ENCODE measurements at places on chromosomes 6 and 20.

GRCh38 chr6:160933256-160933655 is 58.3 kb upstream of the MAP3K4 start:
- no peak for DNase-seq

GRCh38 chr6:85432554-85432953 is 17.3 kb upstream of the NT5E start:
- DNase-seq = no peak

DNA sequence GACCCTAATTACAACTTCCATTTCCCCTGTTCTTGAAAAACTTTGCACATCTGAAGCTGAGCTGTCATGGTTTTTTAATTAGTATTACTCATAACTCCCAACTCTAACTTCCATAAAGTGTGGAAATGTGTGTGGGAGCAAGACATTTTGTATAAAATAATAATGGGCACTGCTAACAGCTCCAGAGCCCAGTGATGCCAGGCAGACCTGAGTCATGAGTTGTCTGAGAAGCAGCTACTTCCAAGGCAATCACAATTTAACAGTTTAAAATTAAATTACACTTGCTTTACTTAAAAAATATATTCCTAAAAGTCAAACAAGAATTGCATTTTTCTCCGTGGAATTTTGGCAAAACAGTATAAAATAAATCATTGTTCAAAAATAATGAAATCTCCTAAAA is 6.4 kb downstream of the SLC2A12 start:
- DNase-seq = no peak

DNA sequence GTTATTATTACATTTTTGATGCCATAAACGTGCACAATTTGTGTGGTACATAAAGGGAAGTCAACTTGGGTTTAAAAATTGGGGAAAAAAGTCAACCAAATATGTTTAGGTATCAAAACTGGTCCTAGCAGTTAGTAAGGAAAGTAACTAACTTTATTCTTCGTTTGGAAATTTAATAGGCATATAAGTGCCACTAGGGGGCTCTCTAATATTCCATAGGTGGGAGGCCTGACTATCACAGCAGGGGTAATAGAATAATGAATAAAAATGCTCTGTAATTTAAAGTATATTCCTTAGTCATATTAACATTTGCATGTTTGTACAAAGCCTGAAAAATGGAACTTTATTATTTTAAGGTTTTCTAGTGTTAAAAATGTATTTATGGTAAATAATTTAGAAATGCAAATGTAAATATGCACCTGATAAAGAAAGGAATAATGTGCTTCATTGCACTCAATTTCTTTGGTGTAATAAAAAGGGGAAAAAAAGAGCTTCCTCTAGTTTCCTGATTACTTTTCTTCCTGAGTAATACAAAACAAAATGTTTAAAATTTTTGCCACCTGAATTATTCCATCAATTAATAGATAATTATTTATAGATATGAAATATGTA is 125.7 kb upstream of the HDAC2 start:
- DNase-seq = no peak

GRCh38 chr20:63141531-63141930 is 74.4 kb downstream of the YTHDF1 start:
- no peak for DNase-seq

GRCh38 chr6:93721386-93722048 is 302.2 kb upstream of the EPHA7 start:
- DNase-seq = no peak

- no peak for DNase-seq
Observed at GRCh38 chr6:71983131-71983530, 96.8 kb downstream of the RIMS1 start.

- DNase-seq = peak; percentile 52
Observed at GRCh38 chr20:24948939-24949679, at the start of gene CST7. Gene CST7 (plus strand): TSS chr20:24949269. CDS start chr20:24949506, 237 bp downstream.

DNA sequence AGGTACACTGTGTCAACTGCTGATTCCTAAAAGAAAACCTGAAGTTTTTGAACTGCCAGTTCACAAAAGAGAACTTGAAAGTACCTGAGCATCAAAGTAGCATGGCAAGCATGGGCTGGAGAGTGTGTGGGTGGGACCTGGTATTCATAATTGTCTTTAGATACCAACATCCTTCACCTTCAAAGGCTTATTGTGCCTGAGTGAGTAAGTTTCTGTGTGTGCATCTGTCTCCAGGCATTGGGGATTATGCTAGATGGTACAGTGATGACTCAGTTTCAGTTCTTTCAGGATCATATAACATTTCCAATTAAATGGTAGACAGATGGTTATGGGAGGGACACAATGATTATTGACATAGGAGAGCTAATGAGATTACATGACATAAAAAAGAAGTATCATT is 238.5 kb downstream of the ZFAND3 start:
- peak; percentile 48 for DNase-seq

GRCh38 chr20:61668771-61669503 is 396.7 kb downstream of the TAF4 start:
- no peak for DNase-seq

- no peak for DNase-seq
Observed at GRCh38 chr20:13325033-13325432, 104.0 kb downstream of the ISM1 start.

DNA sequence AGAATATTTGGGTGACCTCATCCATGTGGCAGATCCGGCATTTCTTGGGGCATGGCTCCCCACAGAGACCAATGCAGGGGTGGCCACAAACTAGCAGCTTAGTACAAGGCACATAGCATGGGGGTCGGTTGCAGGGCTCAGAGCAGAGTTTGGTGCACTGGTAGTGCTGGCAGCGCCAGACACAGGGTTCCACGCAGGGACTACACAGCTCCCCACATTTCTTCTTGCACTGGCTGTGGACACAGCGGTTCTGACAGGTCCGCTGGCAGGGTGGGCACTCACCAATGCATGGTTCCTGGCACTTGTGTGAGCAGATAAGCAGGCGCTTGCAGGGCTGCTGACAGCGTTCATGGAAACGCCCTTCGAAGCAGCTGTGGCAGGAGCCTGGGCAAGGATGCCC is 29.1 kb downstream of the DDX27 start:
- DNase-seq = no peak

- no peak for DNase-seq
Observed at GRCh38 chr6:64520050-64520449, 884.4 kb downstream of the PHF3 start.

GRCh38 chr6:150937132-150937906 is 71.8 kb downstream of the MTHFD1L start:
- no peak for DNase-seq

GRCh38 chr20:56350842-56351241 is 7.9 kb upstream of the FAM210B start:
- no peak for DNase-seq

- DNase-seq = no peak
Observed at GRCh38 chr6:129138739-129139405, 255.9 kb downstream of the LAMA2 start.

DNA sequence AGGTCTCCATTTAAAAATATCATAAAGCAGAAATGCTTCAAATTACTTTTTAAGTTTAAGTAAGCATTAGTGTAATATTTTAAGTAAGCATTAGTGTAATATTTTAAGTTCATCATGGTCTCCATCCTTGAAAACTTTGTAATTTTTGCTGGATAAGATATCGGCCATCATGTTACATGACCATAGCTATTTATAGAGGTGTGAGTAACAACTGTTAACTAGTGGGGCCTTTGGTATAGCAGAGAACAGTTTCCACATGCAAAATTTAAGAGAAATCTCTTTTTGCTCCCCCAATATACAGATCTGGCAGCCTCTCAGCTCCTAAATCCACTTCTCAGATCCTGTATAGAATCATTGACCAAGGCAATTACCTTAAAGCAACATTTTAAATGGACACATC is 468 bp downstream of the TRDN start:
- no peak for DNase-seq

- no peak for DNase-seq
Observed at GRCh38 chr6:34472425-34472824, 6.5 kb downstream of the PACSIN1 start.

DNA sequence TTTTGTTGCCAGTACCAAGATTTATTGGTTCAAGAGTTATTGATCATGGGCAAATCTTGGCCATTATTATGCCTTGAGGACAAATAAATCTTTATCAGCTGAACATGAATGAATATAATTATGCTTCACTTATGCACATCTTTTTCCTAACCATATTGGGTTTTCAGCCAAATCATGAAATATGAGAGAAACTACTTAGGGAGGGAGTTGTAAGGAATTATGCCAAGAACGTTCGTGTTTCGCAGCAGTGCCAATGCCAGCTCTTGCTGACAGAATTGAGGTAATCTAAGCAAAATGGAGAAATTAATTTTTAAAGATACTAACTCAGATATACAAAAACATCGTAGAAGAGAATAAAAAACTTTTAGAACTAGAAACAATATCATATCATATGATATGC is 301.1 kb upstream of the SASH1 start:
- DNase-seq = no peak

DNA sequence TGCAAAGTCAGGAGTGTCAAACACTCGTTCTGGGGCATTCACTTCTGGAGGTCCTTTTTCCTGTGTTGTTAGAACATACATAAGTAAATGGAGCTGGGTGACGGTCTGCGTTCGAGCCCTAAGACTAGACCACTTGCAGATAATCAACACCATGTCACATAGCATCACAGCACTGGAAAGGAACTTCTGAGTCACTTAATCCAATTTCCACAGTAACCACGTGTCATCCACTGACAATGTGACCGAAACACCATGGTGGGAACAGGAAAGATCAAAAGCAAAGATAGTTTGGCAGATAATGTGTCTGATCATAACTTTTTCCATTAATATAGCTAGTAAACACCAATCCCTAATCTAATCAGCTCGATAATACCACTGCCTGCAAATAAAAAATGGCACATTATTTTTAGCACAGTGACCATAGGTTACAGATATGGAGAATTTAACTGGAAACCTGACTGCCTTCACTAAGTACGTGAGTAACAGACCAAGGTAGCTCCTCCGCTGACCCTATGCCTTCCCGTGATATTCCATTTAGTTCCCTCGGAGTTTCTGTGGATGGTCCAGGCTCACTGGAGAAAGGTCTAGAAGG is 34.8 kb downstream of the WRNIP1 start:
- no peak for DNase-seq

DNA sequence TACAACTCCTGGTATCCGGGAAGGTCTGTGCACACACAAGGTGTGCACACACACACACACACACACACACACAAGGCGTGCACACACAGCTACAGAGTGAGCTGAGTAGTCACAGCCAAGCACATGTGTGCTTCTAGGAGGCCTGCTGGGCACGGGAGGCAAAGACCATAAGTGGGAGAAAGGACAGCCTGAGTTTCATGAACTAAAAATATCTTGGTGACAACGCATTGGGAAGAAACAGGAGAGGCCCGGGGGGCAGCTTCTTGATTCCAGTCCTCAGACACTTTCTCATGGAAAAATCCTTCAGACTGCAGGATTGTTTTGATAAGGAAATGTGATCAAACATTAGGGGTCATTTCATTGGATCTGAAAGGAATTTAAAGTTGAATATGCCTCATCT is 2.6 kb downstream of the TRAF3IP2 start:
- DNase-seq = no peak

- DNase-seq = peak; percentile 87
Observed at GRCh38 chr20:53915446-53916172, 154.8 kb downstream of the BCAS1 start.

Measured in stimulated activated naive B cell treated with anti-CD40 and anti-IgM and Interleukin-4, amounts not matched to agents 10 μg/mL and 1 μg/mL and 100 μg/mL, for 72 hours (primary cell).